Nephron progenitor cell (in vitro differentiated cells): ENCODE measurements at places on chromosomes 7 and 10.

GRCh38 chr10:6738112-6738768 is 158.2 kb upstream of the PRKCQ start:
- DNase-seq: peak; percentile 21

DNA sequence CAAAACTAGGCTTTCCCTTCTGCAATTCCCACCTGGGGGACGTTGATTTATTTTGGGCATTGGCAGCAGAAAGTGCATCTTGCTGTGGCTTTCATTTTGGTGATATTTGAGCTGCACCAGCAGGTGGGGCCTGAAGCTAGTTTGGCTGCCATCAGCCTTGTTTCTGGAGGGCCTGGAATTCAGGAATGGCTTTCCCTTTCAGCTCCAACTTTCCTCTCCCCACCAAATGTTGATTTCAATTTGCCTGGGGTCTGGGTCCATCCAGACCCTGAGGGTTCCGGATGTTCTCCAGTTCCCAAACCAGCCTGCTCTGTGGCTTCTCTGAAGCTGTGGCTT is 640.4 kb downstream of the TYW1 start:
- DNase-seq: peak; percentile 11

GRCh38 chr7:19405541-19405940 is 260.3 kb upstream of the FERD3L start:
- no peak for DNase-seq

- DNase-seq: no peak
Observed at GRCh38 chr10:21372651-21373410, 152.7 kb downstream of the SKIDA1 start.
